CD4-positive, alpha-beta memory T cell (primary cell): ENCODE measurements at places on chromosomes 5 and 9.

DNA sequence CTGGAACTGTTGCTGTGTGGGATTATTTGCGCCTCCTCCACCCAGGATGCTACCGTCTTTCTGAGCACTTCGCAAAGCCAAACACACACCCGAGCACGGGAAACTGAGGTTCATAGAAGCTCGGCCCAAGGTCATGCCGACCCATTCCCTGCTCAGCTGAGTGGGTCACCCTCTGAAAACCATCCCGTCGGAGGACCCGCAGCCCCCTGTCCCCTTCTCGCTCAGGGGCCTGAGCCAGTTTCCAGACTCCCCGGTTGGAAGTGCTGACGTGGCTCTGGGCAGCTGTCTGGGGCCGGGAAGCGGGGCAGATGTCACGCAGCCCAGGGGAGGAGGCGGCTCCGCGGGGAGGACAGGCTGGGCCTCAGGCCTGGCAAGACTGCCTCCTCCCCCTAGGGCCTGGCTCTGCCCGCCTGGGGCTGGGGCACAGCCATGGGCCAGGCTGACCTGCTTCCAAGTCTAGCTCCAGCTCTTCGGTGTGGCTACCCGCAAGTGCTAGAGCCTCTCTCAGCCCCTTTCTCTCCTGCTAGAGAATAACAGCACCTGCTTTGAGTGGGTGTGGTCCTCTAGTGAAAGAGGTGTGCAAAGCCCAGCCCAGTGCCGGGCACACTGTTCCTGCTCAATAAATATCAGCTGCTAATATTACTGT is 9.9 kb upstream of the CXXC5 start:
- no peak for DNase-seq

DNA sequence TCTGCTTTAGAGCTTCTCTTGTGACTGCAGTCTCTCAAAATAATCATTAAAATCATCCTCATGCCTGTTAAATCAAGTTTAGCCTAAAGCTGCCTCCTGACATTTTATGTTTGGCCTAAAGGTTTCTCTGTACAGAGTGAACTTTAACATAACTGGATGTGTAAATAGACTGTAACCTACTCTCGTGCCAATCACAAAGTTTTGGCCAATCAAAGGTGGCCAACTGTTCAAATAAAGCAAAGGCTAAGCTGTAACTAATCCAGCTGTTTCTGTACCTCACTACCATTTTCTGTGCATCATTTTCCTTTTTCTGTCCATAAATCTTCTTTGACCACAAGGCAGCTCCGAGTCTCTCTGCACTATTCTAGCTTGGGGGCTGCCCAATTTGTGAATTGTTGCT is 86.2 kb downstream of the GCNT1 start:
- DNase-seq, result no peak

DNA sequence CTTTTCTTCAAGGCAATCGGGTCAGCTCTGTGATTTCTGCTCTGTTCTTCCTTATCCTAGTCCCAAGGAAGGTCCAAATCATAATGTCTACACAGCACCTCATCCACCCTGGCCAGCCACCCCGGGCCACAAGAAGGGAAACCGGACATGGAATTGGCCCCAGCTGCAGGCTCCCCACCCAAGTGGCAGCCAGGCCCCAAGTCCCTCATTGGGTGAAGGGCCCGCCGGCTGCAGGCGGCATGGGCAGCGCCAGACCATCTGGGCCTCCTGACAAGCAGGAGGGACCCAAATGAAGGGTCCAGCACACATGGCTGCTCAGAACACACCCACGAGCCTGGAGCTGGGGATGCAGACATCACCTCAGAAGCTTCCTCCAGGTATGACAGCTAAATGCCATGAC is 33.7 kb downstream of the BICD2 start:
- DNase-seq, result no peak

- no peak for DNase-seq
These were observed 42.6 kb upstream of the ANKRD31 start for GRCh38 chr5:75279321-75279720.

DNA sequence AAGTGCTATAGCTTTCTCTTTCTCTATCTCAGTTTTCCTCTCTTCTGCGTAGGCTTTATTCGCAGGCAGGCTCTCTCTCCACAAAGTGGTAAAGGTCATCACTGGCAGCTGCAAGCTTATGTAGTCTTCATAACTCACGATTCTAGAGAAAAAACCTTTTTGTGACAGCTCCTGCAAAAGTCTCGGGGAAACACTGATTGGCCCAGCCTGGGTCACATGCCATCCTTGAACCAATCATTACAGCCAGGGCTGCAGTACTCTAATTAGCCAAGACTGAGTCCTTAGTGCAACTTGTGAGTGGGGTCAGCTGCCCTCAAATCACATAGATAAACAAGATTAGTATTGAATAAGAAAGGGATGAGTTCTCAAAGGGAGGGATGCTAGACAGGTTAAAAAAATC is 18.3 kb upstream of the FRMPD1 start:
- no peak for DNase-seq

GRCh38 chr9:126522612-126523356 is 90.9 kb upstream of the LMX1B start:
- no peak for DNase-seq

- DNase-seq, result no peak
These were observed 63.1 kb upstream of the EPB41L4B start for GRCh38 chr9:109383947-109384346.

DNA sequence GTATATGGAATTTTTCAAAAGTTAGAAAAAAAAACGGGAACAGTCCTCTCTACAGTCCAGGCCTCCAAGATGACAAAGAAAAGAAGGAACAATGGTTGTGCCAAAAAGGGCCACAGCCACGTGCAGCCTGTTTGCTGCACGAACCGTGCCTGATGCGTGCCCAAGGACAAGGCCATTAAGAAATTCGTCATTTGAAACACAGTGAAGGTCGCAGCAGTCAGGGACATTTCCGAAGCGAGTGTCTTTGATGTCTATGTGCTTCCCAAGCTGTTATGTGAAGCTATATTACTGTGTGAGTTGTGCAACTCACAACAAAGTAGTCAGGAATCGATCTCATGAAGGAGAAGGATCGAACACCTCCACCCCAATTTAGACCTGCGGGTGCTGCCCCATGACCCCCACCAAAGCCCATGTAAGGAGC is 37.4 kb downstream of the HMGCR start:
- no peak for DNase-seq

DNA sequence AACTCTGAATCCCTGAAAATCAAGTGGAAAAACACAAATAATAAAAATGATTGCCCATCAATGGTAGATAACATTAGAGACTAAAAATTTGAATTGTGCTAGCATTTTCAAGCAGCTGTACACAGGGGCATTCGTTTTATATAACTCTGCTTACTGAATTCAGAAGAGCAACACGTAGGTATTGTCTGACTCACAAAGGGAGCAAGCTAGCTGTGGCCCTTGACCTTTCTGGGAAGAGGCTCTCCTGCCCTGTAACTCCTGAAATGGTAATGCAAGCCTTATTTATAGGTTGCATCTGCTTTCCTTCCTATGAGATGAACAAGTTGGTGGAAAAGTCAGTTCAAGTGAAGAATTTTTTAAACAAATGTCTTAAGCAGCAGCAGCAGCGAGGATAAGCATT is 218.7 kb upstream of the EFNA5 start:
- no peak for DNase-seq

DNA sequence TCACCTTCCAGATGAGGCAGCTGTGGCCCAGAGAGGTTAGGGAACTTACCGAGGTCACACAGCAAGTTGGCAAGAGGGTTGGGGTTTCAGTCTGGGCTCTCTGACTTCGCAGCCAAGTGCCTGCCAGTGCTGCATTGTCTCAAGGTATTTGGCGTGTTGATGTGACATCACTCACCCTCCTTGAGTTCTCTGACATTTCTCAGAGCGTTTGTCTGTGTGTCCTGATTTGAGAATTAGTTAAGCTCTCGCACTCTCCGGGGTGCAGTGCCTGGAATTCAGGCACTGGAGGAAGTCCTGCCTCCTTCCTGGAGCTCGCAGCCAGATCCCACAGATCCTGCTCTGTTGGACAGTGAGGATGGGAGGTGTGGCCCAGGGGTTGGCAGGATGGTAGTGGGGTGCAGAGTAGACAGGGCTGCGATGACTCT is 25.7 kb downstream of the WWC1 start:
- DNase-seq, result no peak

- no peak for DNase-seq
These were observed 98.4 kb upstream of the GNAQ start for GRCh38 chr9:78130004-78130403.
